ENCODE measurements at places on chromosomes 1 and 21.

GRCh38 chr21:45592208-45592619, 50.0 kb upstream of the SLC19A1 start:
- H3K27ac ChIP-seq: peak overlapping the region; percentile 77
- peaks cover 2% of the 10 kb centered on the region for H3K36me3 ChIP-seq
- DNase-seq: peak; percentile 92
- H3K4me1 ChIP-seq: peaks cover 19% of the 10 kb centered on the region
- H3K4me3 ChIP-seq: peak overlapping the region; percentile 7

GRCh38 chr1:38097284-38097898, 50.8 kb upstream of the POU3F1 start:
- H3K4me1 ChIP-seq: no peaks in the 10 kb centered on the region
- H3K36me3 ChIP-seq: no peaks in the 10 kb centered on the region
- DNase-seq: no peak
- H3K27ac ChIP-seq: no peak overlapping the region
- H3K27me3 ChIP-seq: peaks cover 15% of the 10 kb centered on the region

DNA sequence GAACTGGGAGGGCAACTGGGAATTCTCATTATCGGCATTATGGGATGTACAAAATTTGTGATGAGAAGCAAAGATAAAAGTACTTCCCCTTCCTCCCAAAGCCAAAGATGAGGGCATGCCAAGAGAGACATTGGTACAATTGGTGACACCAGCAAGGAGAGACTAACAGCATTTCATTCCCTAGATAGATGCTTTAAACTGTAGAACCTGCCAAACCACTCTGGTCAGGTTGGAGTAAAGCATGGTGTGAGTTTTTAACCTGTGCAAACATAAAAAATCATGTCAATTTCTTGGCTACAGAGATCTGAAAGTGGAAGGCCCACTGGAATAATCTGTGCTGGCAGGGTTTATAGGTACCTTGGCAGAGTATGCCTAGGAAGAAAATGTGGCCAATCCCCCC, 19.4 kb downstream of the CTXND2 start:
- peaks cover 3% of the 10 kb centered on the region for H3K27me3 ChIP-seq
- H3K4me3 ChIP-seq: no peak overlapping the region
- peaks cover 4% of the 10 kb centered on the region for H3K4me1 ChIP-seq
- no peak for DNase-seq

GRCh38 chr1:186960861-186961260, 132.1 kb downstream of the PLA2G4A start:
- H3K27ac ChIP-seq: no peak overlapping the region
- no peaks in the 10 kb centered on the region for H3K27me3 ChIP-seq
- H3K4me1 ChIP-seq: no peaks in the 10 kb centered on the region

DNA sequence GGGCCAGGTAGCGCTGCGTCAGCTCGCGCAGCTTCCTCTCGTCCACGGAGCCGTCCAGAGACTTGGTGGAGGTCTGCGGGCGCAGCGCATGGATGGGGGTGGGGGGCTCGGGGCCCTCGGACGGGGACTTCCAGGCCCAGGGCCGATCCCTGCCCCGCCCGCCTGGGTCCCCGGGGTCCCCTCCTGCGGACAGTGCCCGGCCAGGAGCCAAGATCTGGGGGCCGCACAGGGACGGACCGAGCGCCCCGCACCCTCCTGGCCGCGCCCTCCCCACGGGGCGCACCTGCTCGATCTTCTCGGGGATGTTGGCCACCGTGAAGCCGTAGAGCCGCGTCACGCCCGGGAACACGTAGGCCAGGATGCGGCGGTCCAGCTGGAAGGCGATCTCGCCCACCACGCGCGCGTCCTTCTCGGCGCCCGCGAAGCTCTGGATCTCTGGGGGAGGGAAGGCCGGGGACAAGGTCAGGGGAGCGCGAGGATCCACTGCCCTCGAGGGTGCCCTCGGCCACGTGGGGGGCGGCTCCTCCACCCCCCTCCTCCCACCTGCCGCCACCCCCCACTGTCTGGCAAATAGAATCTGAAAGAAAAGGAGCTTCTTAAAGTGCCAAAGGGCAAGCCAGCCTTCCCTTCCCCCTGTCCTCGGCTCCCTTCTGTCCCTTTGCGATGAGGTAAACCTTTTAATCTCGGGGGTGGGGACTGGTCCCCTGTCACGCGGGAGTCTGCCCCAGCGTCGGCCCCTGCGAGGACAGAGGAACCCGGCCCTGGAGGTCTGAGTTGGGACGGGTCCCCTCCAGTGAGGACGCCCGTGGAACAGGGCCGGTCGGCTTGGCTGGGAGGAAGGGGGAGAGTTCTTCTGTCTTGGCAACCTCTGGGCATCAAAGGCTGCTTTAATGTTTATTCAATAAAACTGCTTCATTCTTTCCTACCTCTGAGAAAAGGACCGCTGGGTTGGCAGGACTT, 6.5 kb upstream of the FTCD start:
- no peak overlapping the region for H3K4me3 ChIP-seq
- no peak overlapping the region for H3K27ac ChIP-seq
- no peak for DNase-seq
- H3K4me1 ChIP-seq: no peaks in the 10 kb centered on the region

GRCh38 chr1:246306415-246307037, 200.6 kb downstream of the SMYD3 start:
- H3K27me3 ChIP-seq: no peaks in the 10 kb centered on the region
- no peak for DNase-seq
- H3K4me1 ChIP-seq: no peaks in the 10 kb centered on the region
- H3K27ac ChIP-seq: no peak overlapping the region

DNA sequence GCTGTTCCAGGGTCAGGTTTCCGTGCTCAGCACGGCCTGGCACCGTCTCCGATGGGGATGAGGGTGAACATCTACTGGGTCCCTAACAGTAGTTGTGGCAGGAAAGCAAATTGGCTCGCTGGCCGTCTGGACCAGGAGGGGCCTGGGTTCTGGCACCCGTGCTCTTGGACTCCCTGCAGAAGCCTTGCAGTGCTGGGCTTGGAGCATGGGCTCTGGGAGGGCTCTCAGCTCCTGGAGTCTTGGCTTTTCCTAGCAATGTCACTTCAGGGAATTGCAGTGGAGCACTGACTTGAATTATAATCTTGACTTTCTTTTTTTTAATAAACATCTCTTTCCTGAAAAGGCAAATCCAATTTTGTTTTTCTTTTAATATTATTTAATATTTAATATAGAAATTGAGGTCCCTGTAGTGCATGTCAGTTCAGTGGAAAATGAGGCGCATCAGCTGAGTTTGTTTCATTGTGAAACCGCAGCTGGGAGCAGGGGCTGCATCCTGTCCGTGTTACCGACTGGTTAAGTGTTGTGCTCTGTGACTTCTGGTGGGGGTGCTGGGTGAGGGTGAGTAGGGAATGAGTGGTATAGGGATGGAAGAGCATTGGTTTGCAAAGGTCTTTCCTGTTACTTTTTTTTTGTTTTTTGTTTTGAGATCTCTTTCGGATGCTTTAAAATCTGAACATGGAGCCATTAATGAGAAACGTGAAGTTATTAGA, 64.1 kb downstream of the PEX14 start:
- no peak for DNase-seq
- H3K4me1 ChIP-seq: peaks cover 20% of the 10 kb centered on the region
- H3K27ac ChIP-seq: no peak overlapping the region

GRCh38 chr1:64251971-64252370, 48.5 kb downstream of the UBE2U start:
- no peak overlapping the region for H3K4me3 ChIP-seq
- H3K4me1 ChIP-seq: no peaks in the 10 kb centered on the region

DNA sequence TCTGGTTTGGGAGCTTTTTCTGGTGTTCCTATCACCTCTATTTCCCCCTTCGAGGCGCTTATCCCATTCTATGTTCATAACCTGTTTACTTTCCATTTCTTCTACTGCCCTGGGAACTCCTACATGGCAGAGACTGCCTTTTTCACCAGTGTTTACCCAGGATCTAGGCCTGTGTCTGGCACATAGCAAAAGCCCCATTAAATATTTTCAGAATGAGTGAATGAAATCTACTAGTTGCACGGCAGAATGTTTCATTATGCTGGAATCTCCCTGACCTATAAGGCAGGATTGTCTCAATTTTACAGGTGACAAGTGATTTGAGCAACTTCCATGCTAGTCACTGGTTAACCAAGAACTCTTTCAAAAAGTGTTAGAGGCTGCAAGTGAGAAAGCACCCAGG, 70.1 kb downstream of the PGM1 start:
- peaks cover 30% of the 10 kb centered on the region for H3K36me3 ChIP-seq
- DNase-seq: no peak
- H3K27me3 ChIP-seq: no peaks in the 10 kb centered on the region
- peaks cover 22% of the 10 kb centered on the region for H3K4me1 ChIP-seq

DNA sequence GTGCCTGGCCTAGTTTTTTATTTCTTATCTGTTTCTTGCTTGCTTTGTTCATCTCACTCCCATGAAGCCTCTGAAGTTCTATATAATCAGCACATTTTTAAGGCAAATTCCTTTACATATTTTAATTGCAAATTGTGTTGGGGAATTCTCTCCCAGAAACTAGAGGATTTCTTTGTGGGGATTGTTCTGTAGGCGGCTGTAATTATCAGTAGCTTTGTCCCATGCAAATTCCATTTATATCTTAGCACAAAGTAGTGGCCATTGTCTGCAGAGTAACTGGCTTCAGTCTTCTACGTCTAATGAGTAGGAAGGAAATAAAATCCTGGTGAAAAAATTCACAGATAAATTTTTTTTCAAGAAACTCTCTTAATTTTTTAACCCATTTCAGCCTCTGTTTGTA, 35.7 kb downstream of the CLEC20A start:
- H3K4me1 ChIP-seq: no peaks in the 10 kb centered on the region

DNA sequence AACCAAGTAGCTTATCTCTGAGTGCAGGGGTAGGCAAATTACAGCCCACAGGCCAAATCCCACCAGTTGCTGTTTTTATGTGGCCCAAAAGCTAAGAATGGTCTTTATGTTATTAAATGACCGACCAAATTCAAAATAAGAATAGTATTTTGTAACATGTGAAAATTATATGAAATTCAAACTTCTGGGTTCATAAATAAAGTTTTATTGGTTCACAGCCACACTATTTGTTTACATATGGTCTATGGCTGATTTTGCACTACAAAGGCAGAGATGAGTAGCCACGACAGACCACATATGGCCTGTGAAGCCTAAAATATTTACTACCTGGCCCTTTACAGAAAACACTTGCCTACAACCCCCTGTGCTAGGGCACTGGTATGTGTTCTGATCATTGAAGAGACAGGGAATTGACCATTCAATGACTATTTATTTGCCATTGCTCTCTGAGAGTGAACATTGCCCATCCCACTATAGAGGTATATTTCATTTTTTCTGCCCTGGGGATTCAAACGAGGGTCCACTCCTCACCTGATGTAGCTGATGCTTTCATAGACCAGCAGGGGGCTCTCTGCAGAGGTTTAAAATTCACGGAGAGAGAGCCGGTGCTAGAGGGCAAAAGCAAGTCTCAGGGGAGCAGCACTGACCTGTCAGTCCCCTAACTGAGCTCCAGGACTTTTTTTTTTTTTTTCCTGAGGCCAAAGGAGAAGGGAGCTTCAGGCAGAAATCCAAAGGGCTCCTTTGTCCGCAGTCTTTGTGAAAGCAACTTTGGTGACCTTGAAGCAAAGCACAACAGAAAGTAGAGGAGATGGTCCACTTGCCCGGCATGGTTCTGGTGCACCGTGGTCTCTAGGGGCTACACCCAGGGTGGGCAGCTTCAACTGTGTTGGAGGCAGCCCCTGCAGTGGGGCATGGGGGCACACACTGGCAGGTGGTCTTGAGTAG, 7.3 kb upstream of the GNL2 start:
- peaks cover 28% of the 10 kb centered on the region for H3K27me3 ChIP-seq
- no peaks in the 10 kb centered on the region for H3K36me3 ChIP-seq
- H3K27ac ChIP-seq: no peak overlapping the region
- peak; percentile 81 for DNase-seq
- no peak overlapping the region for H3K4me3 ChIP-seq

GRCh38 chr1:8599646-8600212, 217.7 kb downstream of the RERE start:
- peaks cover 43% of the 10 kb centered on the region for H3K4me1 ChIP-seq
- H3K36me3 ChIP-seq: peaks cover 9% of the 10 kb centered on the region
- DNase-seq: no peak
- no peak overlapping the region for H3K27ac ChIP-seq

DNA sequence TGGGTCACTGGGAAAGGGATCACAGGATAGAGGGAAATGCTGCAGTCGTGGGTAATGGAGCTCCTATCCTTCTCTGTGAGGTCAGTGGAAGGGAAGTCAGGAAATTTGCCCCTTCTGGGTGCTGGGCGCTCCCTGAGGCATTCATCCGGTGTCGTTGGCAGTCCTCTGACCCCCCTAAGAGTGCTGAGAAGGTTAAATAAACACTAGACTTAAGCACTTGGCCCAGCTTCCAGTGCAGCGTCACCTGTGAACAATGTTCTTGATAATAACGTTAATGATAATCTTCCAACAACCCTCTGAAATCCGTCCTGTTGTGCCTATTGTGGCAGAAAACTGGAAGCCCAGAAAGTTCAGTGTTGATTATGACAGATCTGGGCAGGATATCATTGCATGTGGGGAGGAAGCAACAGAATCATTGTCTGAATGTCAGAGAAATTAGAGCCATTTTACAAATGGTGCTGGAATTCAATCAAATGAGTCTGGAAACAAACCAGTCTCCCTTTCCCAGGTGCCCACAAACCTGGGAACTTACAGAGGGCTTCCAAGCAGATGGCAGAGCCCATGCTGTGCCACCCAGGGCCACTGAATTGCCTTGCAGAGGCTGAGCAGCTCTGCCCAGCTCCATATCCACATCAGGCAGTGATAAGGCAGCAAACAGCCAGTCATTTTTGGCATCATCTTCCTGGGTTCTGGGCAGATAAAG, 216.8 kb downstream of the KAZN start:
- no peak overlapping the region for H3K27ac ChIP-seq
- no peaks in the 10 kb centered on the region for H3K27me3 ChIP-seq
- no peaks in the 10 kb centered on the region for H3K36me3 ChIP-seq

GRCh38 chr1:116514708-116515525, 55.9 kb downstream of the CD58 start:
- H3K36me3 ChIP-seq: peaks cover 38% of the 10 kb centered on the region
- H3K4me1 ChIP-seq: peaks cover 64% of the 10 kb centered on the region
- DNase-seq: peak; percentile 92
- no peaks in the 10 kb centered on the region for H3K27me3 ChIP-seq

DNA sequence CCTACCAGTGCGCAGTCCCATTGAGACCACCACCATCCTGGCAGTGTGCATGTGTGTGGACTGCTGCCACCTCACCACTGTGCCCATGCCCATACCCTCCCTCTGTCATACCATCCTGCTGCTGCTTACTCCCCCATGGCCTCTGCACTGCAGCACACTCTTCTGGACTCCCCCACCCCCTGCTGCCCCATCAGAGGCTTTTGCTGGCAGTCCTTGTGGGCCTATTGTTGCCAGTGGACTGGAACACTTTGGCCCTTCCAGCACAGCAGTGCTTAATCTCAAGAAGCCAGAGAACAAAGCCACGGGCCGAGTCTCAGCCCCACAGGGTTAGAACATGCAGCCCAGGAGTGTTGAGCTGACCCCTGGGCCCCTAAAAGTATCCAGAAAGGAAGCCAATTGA, 41.9 kb upstream of the IVNS1ABP start:
- H3K27me3 ChIP-seq: no peaks in the 10 kb centered on the region
- peaks cover 20% of the 10 kb centered on the region for H3K36me3 ChIP-seq
- peak; percentile 39 for DNase-seq
- H3K4me1 ChIP-seq: peaks cover 6% of the 10 kb centered on the region

All from activated CD4-positive, alpha-beta T cell treated with anti-CD3 and anti-CD28 coated beads, Interleukin-2, amount 10 ng/mL, durations not matched to agents 24 days and 14 days (primary cell).